NCI-H1436 (cell line): ENCODE measurements at places on chromosomes 12 and 14.

DNA sequence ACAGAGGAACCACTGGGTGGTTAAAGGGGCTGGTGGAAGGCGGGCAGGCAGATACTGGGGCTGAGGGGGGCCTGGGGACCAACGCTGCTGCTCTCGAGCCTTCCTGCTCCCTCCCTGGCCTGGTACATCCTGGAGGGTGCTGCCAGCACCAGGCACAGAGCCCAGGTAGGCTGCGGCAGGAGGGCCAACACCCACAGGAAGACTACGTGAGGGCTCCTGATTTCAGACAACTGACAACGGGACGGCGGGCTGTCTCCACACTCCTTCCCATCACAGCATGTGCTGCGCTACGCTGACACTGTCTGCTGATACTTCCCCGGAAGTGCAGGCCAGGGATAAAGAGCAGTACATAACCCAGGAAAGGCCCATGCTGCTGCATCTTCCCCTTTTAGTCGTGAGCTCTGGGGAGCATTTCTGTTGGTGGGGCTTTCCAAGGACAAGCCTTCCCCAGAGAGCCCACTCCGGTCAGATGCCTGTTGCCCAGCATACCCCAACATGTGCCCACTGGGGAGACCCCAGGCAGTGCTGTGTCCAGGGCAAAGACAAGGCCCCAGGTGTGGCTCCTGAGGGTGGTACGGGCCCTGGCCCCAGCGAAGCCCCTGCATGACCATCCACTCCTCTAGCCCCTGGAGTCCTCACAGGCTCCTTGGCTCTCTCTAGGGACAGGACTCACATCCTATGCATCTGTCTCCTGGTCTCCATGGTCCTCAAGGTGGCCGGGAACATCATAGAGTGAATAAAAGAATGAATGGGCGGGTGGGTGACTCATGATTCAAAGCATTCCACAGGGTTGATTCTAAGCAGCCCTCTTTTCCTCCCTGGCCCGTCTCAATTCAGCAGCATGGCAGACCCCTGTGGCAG lies 38.0 kb downstream of the CHGA start:
- no peak for DNase-seq

DNA sequence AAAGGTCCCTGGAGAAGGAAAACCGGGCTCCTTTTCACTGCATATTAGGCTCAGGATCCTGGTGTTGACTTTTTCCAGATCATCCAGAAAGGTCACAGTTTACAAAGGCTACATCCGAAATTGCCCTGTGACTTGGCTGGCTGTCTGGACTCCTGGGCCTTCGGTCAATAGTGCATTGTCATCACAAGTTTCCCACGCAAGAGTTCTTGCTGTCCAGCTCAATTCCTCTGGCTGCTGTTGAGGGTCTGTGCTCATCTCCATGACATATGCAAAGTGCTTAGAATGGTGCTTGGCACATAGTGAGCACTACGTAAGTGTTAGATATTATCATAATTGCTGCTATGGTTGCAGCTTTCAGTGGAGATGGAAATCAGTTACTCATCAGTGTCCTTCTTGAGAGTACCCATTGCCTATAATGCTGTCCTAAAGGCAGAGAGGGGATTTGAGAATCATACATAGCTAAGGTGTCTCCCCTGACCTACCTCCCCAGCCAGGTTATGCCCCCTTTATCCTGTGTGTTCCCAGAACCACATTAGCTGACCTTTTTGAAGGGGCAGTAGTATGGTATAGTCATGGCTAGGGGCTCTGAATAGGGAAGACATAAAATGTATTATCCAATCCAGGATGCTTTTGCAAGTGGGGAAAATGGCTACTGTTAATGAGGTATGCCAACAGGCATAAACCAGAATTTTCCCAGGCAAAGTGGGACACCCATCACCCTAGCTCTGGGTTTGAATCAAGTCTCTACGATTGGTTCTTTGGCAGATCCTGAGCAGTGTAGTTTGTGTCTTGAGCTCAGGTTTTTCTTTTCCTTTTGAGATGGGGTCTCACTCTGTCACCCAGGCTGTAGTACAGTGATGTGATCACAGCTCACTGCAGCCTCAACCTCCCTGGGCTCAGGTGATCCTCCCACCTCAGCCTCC lies 132.0 kb upstream of the CCND2 start:
- no peak for DNase-seq

DNA sequence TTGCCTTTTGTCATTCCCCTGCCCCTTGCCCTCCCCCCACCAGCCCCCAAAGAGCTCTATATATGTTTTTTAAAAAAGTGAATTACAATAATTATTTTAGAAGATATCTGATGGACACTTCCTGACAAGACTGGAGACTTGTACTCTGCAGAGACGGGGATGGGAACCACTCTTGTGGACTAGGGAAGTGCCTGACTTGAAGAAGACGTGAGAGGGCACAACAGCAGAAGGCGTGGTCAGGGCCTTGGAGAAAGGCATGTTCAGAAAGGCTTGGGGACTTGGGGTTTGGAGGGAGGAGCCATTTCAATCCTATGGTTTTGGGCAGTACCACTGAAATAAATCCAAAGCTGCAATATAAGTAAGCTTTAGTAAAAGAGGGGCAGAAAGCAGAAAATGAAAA lies 154.7 kb downstream of the APAF1 start:
- no peak for DNase-seq

- DNase-seq = no peak
Observed at GRCh38 chr12:131386781-131387180, 324.1 kb upstream of the SFSWAP start.

DNA sequence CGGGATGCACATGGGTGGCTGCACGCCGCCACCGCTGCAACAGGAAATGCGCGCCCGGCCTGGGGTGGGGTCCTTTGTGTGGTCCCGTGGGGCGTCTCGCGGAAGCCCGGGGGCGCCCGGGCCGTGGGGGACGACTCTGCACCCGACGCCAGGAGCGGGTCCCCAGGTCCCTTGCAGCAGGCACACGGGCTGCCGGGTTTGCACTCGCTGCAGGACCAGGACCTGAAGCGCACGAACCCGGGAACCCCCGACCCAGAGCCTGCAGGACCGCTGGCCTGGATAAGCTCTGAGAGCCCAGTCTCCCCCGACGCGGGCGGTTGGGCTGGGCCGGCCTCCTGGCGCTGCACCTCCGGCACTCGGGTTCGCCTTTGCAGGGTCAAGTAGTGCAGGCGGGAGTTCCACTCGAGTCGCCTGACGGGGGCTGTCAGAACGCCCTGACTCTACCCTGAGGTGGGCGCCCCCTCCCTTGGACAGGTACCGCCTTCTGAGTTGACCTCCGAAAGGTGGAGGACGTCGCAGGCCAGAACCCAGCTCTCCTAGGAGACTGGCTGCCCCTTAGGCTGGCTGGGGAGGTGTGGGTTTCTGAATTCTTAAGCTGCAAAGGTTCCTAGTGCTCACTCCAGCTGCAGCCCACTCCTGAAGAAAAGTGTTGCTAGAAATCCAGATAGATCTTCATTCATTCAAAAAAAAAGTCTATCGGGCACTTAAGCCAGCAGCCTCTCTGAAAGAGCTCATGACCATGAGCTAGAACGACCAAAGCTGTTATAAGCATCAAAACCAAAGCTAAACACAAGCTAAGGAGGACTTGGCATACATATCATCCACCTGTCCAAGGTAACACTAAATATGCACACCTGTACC lies 68.0 kb downstream of the RNF34 start:
- DNase-seq = no peak

DNA sequence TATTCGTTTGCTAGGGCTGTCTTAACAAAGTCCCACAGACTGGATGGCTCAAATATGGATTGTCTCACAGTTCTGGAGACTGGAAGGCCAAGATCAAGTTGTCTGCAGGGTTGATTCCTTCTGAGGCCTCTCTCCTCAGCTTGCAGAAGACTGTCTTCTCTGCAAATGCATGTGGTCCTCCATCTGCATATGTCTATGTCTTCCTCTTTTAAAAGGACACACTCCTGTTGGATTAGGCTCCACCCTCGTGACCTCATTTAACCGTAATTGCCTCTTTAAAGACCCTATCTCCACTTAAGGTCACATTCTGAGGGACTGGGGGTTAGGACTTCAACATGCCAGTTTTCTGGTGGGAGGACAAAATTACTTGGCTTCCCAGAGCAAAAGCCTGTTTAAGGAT lies 123.3 kb downstream of the SLC38A6 start:
- DNase-seq = no peak

- DNase-seq = no peak
Observed at GRCh38 chr14:98966475-98967162, 305.4 kb downstream of the BCL11B start.
